T-helper 1 cell (primary cell): ENCODE measurements at places on chromosomes 16 and 17.

- no peak for DNase-seq
Observed at GRCh38 chr17:79992649-79993389, 42.9 kb downstream of the TBC1D16 start.

DNA sequence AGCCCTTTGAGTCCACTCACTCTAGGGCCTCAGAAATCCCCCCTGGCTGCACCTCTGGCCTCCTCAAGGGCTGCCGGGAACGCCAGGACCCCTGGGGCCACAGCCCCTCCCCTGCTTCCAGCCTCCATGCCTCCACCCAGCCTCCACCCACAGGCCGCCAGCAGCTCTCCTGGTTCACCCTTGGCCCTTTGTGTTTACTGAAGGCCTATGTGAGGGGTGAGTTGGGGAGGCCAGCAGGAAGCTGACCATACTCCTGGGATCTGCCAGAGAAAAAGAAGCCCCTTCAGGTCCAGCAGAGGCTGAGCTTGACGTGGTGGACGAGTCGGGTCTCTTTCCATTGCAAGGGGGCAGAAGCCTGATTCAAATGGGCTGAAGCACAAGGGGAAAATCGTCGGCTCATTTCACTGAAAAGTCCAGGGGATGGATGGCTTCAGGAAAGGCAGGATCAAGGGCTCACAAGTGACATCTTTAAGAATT, 18.3 kb upstream of the ATP2A3 start:
- no peak for DNase-seq

DNA sequence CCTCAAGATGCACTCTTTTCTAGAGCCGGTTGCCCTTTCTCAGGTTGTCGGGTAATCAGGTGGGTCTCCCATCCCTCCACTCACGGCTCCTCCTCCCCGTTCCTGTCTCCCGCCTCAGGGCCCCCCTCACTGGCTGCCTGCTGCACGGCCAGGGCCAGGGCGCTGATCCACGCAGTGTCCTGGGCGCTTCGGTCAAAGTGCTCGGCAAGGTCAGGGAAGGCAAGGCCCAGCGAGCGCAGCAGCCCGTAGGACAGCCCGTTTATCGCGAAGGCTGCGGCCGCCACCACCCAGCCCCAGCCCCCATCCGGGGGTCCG, 753 bp downstream of the SLC16A11 start:
- no peak for DNase-seq

DNA sequence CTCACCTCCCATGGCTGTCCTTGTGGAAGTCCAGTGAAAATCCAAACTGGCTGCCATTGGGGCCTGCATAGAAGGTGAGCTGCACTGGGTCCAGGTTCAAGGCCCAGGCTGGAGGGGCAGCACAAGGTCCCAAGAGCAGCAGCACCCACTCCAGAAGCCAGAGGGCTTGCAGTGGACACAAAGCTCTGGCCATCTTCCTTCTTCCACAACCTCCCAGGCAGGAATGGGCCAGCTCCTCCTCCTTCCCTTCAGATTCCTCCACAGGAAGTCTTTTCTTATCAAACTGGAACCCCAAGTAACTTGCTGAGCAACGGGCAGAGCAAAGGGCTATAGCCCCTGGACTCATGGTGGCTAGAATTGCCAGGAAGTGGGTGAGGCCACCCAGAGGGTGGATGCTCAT, at the start of gene ITGA2B:
Gene ITGA2B, minus strand, starts transcription at position 369 of the 400 bp plus-strand sequence. Its CDS starts 176 bp downstream, at position 193.
- DNase-seq = no peak

DNA sequence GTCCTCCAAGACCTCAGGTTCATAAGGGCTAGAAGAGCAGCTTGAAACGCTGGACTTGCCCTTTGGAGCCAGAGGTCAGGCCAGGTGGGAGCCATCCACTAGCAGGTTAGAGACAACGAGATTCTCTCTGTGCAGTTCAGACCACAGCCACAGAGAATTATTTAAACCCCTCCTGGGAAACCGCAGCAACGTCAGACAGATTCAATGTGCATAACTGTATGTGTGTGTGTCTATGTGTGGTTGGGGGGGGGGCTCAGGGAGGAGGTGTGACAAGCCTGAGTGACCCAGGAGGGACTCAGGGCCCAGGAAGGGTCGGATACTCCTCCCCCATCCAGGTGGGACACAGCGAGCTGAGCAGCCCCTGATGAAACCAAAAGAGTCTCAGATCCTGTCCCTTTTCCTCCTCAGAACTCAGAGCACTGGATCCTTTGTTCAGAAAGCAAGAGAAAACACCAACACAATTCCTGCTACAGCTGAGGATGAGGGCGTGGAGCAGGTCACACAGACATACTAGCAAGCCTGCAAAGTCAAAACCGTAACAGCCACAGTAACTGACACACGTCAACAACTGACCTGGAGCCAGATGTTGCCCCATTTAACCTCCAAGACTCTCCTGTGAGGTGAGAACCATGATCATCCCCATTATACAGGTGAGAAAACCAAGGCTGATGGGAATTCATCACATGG, 66.8 kb downstream of the XYLT1 start:
- no peak for DNase-seq

GRCh38 chr16:31441956-31442355, 633 bp downstream of the ZNF843 start:
- no peak for DNase-seq

DNA sequence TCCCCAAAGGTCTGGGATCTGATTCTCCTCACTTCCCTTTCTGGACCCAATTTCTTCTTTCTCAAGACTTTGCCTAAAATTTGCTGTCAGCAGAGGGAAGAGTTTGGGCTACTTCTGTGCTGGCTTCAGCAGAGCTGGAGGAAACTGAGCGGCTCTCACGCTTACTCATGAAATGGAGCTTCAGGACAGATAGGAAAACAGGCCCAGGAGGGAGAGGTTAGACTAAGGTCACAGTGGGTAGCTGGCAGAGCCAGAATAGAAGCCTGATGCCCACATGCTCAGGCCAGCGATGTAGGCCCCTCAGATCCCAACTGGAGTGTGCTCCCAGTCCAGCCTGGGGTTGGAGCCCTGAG, 593 bp downstream of the SLC38A7 start:
- DNase-seq = no peak

GRCh38 chr17:82767041-82767754, 15.3 kb downstream of the TBCD start:
- DNase-seq = no peak

DNA sequence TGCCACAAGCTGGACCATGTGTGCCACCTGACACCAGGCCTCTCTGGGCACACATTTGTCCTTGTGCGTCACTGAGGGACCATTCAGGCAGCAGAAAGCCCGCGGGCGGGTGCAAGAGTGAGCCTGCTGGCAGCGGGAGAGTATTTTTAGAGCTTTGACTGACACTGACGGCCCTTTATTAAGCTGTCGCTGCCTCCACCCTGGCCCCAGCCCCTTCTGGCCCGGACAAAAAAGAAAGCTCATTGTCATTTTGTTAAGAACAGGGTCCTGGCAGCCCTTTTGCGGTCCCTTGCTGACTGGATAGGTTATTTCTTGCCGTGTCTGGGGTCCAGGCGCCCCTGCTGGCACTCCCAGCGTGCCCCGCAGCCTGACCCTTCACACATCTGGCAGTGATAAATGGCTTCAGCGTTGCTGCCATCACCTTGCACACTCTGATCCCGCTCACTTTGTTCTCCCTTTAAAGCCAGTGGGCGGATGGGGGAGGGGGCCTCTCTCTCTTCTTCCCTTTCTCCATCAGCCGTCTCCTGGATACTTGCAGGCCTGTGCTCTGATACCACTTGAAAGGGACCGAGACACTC, 78.4 kb upstream of the NKD1 start:
- DNase-seq = no peak

DNA sequence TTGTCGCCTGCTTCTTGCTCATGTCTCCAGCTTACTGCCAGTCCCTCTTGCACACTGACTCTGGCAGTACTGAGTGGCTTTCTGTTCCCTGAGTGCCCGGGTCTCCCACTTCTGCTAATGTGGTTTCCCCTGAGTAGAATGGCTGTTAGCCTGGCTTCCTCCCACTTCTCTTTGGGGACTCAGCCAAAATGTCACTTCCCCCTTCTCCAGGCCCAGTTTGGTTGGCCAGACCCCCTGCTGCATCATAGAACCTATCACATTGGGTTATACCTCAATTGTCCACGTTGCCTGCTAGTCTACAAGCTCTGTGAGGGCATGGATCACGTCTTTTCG, 304.4 kb downstream of the HS3ST3B1 start:
- no peak for DNase-seq

- no peak for DNase-seq
Observed at GRCh38 chr17:80479246-80479566, 2.8 kb upstream of the NPTX1 start.

DNA sequence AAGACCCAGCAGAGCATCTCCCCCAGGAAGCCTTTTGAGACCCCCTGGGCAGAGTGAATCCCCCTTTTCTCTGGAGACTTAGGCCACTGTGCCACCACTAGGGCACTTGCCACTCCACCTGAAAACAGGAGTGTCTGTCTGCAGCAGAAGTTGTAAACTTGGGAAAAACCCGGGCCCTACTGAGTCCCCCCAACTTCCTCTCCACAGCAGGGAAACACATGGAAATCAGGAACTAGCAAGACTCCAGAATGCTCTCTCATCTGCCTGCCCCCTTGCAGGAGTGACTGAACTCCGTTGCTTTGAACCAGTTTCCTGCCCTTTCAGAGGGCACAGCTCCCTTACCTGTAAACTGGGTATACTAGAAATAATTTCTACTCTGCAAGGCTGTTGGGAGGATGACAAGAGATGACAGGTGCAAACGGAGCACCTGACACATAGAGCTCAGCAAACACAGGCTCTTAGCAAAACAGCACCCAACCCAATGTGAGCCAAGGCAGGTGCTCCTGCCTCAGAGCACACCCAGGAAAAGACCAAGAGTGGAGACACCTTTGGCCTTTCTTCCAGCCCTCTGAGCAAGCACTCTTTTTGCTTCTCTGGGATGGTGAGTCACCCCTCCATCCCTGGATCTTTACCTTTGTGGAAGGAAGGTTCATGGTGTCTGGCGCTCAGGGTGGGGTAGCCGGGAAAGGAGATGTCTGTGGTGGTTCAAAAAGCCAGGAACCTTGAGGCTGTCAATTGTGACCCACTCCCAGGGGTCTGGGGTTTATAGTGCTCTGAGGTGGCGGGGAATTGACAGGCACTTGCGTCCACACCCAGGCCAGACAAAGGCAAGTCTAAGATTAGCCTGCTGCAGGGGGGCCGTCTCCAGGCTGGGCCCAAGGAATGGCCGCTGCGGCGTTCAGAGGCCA, at the start of gene HCRT:
Gene HCRT, minus strand, starts transcription at position 740 of the 908 bp plus-strand sequence. Its CDS starts 87 bp downstream, at position 653.
- no peak for DNase-seq
